Mucosa of descending colon (tissue), 3 donors: ENCODE measurements at places on chromosomes 11 and 22.

- no peak for DNase-seq
These were observed 29.8 kb downstream of the SREBF2 start for GRCh38 chr22:41862530-41863266.

- no peak for DNase-seq
These were observed 20.0 kb downstream of the GUCY1A2 start for GRCh38 chr11:106998116-106998915.

DNA sequence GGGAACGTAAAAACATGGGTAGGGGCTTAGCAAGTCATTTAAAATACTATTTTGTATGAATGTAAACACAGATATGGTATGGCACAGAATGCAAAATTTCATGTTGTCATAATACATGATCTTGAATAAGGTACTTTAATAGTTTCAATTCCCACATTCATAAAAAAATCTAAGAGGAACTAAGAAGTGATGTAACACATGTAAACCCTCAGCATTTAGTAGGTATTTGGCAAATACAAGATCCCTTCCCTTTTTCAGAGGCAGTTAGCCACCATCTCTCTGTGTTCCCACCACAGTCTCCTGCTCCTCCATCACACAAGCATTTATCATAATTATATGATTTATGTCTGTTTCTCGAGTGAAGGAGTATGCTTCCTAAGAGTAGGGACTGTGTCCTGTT, 251.8 kb downstream of the TENM4 start:
- no peak for DNase-seq

DNA sequence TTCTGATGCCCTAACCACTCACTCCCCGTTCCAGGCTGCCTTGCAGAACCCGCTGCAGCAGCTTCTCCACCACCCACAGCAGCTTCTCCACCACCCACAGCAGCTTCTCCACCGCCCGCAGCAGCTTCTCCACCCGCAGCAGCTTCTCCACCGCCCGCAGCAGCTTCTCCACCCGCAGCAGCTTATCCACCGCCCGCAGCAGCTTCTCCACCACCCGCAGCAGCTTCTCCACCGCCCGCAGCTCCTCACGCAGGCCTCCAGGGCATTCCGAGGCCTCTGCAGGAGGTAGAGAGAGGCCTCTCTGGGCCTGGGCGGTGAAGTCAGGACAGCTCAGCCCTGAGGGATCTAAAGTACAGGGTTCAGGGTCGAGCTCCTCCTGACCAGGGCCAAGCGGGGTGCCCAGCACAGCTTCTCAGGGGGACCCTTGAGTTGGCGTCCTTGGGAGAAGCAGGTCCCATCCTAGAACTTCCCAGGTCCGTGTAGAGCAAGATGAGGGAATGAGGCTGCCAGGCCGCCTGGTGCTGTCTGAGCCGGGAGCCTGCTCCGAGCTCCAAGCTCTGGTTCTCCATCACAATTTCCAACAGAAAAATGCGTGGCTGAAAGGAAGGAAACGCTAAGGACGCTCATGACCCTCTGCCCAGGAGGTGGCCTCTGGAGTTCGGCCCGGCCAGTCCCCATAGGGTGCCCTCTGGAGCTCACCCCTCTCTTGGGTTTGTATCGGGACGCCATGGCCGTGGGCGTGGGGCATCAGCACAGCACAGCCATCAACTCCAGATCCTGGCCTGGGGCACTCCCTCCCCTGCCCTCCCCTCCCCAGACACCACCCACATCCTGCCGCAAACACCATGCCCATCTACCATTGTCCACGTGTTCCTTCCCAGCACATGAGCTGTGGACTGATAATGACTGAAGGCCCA, 528.6 kb downstream of the BRD1 start:
- DNase-seq = no peak
